ENCODE measurements at places on chromosomes 5 and 9. TPM values are rescaled to one million over a fixed set of nuclear protein-coding genes. Genes with fewer than 3 reads are reported as not detected.

DNA sequence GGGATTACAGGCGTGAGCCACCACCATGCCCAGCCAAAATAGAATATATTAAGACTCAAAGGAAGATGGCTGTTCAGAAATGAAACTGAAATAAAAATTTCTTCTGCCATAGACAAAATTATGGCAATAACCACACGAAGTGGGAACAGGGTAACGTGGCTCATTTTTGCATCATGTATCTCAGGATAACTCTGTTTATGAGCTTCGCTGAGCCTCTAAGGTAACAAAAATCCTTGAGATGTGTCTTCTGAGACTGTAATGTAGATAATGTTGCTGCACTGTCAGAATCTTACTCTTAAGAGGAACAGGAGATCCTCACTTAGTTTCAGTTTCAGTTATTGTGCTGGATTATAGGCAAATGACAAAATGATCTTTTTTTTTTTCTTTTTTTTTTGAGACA is 153.8 kb downstream of the GOLPH3 start:
- DNase-seq: no peak

ACTL7B gene
- not detected for polyA plus RNA-seq

GRCh38 chr5:179607160-179607931 is 16.1 kb downstream of the HNRNPH1 start:
- DNase-seq: no peak

ANKRD18B gene
- polyA plus RNA-seq: 0.53 TPM

GRCh38 chr5:131769961-131770360 is 26.9 kb downstream of the FNIP1 start:
- no peak for DNase-seq

GRCh38 chr9:82961504-82962125 is 101.3 kb downstream of the RASEF start:
- peak; percentile 82 for DNase-seq

DNA sequence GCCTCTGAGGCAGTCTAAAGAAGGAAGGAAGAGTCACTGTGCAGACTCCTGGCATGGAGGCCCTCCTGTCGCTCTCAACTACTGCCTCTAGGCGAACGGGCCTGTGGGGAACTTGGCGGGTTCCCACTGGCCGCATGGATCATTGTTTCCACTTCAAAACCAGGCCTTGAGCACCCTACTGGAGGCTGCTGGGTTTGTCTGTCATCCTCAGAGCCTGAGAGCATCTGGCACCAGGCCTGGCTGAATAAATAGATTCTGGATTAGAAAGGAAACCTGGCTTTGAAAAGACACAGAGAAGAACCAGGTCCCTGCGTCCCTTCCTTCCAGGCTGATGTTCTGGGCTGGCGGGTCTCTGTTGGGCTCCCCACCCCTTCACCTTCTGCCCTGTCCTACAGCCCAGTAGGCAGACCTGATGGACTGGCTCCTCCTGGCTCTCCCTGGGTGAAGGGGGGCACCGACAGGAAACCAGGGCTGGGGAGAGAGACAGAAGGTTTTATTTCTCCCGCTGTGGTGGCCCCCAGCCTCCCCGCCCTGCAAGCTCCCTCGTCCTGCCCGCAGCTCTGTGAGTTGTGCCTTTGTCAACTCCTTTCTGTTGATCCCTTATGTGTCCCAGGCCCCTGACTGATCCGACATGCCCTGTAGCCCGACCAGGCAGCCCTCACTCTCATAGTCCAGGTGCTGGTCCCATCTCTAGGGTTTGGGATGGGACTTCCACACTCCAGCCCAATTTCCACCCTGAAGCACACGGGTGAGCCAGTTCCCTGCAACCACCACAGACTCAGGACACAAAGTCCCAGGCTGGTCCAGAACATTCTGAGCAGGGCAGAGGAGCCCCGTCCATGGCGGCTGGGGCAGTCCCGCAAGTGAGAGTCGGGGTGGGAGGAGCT is 50.1 kb downstream of the ADAMTS2 start:
- no peak for DNase-seq

- DNase-seq: no peak
Measured at GRCh38 chr5:103111468-103111867, 8.5 kb downstream of the GIN1 start.

DNA sequence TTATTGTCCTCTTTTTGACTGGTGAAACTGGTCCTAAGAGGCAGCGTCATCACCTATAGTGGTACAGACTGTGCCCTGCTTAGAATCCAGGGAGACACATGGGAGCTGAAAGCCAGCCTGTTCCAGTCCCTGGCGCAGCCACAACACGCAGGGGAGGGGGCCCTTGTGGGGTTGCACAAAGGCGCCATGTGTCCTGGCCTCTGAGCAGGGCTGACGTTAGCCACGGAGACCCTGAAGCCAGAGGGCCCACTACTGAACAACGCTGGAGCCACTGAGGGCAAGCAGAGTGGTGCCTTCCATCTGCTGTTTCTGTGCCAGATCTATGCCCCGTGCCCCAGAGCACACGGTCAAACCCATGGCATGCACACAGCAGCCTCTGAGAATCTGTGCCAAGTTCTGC is 147.3 kb downstream of the ACTL7B start:
- DNase-seq: no peak

TSSK1B gene
- polyA plus RNA-seq: not detected

DNA sequence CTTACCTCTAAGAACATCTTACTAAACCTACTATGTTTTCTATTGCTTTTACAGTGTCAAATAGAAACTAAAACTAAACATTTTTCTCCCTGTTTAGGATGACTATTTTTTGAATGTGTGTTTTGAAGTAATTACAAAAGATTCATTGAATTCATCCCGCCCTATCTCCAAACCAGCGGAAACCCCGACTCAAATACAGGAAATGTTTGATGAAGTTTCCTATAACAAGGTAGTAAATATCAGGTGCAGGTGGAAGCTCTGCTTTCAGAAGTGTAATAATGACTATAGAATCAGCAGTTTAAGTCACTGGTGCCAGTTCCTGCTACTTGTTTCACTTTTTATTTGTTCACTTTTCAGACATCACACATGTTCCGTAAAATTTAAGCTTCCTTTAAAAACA is 20.0 kb downstream of the ERAP2 start:
- no peak for DNase-seq

PAEP gene
- not detected for polyA plus RNA-seq

FREM1 gene
- 187 TPM for polyA plus RNA-seq

- no peak for DNase-seq
Measured at GRCh38 chr5:92401-93220, 643 bp downstream of the PLEKHG4B start.

AIF1L gene
- polyA plus RNA-seq: 322 TPM

- no peak for DNase-seq
Measured at GRCh38 chr5:91591076-91591475, 208.0 kb upstream of the ARRDC3 start.

GRCh38 chr5:65137631-65138030 is 344.1 kb downstream of the ADAMTS6 start:
- DNase-seq: no peak

PHYHD1 gene
- 62.8 TPM for polyA plus RNA-seq

DNA sequence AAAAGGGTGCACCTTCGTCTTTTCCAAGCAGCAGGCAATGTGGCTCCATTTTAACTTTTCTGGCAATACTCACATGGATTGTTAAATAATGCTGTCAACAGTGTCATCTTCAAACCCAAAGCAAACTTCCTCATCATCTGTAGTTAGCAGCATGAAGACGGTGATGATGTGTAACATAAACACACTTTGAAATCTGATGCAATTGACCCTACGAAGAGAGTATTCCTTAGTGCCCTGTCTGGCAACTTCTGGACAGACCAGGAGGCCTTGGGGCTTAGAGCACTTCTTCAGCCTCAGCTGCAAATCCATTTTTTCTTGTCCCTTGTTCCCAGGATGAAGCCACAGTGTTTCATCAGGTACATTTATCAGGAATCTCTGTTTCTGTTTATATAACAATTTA is 149.1 kb downstream of the GHR start:
- no peak for DNase-seq

LHX6 gene
- 4.5 TPM for polyA plus RNA-seq

DNA sequence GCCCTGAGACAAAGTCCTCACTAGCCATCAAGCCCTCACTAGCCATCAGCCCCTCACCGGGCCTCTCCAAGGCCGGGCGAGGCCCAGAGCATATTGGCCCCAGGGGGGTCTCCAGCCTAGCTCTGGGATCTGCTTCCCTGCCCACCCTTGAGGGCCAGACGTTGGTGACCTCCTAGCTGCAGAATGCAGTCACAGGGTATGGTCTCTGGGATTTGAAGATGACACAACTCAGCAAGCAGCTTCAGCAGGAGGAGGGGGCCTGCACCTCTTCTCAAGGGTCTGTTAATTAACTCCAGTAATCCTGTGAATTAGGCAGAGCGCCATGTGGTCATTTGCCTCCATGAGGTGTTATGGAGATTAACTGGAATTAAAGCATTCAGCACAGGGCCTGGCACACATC is 116.9 kb upstream of the SPOCK1 start:
- DNase-seq: no peak

DNA sequence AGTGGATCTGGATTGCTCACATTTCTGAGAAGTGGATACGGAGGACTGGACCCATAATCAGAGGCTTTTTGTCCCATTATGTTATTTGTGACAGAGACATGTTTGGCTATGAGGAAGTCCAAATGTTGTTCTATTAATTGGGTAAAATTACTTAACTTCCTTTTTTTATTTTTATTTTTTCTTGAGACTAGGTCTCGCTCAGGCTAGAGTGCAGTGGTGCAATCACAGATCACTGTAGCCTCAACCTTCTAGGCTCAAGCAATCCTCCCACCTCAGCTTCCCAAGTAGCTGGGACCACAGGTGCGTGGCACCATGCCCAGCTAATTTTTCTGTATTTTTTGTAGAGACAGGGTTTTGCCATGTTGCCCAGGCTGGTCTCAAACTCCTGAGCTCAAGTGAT is 11.9 kb upstream of the PGGT1B start:
- no peak for DNase-seq

BTNL3 gene
- polyA plus RNA-seq: 0.07 TPM

DNA sequence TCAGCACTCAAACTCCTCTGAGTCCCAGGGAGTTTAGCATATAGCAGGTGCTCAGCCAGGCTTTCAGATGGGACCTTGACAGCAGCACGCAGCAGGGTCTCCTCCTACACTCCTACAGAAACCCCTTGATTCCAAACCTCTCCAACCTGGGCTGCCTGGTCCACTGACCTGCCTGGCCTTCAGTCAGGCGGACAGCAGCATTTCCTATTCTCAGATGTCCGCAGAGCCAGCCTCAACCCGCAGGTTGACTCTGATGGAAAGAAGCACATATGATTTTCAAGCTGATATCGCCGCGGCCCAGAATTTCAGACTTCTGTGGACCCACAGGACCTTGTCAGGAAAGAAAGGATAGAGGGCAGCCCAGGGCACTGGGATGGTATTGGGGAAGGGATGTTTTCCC is 5.3 kb upstream of the SLC25A48 start:
- no peak for DNase-seq

GRCh38 chr9:99663297-99663696 is 158.4 kb upstream of the NR4A3 start:
- DNase-seq: no peak

C9 gene
- 0.27 TPM for polyA plus RNA-seq

DNA sequence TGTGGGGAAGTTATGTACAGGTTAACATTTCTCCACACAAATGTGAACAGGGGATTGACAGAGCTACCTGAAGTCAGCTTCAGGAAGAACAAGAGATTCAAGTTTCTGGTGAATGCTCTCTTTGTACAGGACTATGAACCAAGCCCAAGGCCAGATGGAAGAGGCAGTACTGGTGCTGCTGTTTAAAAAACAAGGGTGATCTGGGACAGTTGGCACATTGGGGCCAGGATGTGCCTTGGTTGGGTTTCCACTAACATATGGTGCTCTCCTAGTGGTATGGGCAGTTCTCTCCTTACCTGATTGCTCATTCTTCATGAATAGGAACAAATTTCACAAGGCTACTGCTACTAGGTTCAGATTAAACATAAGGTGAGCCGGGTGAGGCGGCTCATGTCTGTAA is 40.0 kb downstream of the MTMR12 start:
- no peak for DNase-seq

DNA sequence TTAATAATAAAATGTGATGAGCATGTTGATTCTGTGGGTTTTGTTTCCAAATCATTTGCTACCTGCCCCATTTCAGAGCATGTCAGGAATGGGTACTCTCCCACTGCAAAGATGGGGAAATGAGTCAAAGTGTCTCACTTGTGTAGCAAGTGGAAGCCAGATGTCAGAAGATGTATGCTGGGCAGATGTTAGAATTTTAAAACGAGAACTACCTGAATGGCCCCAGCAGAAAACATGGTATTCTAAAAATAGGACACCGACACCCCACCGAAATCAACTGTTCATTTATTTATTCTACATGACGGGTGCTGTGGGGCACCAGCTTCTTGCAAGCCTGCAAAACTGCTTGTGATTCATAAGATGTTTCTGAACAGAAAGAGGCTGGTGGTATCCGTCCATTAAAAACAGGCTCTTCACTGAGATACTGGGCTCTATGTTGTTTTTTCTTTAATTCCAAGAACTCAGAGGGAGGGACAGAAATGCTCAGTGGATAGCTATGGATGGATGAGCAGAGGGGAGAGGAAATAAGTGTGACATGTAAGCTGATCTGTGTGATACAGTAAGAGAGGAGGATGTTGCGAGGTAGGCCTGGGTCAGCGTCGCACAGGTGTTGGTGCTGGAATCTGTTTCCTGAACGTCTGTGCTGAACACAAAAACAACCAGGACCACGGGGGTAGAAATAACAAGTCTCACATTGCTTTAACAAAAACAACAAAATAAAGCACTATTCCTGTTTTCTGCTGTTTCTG is 157.2 kb downstream of the EFNA5 start:
- no peak for DNase-seq

PCDHAC2 gene
- 0.65 TPM for polyA plus RNA-seq

GRCh38 chr5:34957857-34958690 is 28.7 kb downstream of the DNAJC21 start:
- DNase-seq: peak; percentile 24

DNA sequence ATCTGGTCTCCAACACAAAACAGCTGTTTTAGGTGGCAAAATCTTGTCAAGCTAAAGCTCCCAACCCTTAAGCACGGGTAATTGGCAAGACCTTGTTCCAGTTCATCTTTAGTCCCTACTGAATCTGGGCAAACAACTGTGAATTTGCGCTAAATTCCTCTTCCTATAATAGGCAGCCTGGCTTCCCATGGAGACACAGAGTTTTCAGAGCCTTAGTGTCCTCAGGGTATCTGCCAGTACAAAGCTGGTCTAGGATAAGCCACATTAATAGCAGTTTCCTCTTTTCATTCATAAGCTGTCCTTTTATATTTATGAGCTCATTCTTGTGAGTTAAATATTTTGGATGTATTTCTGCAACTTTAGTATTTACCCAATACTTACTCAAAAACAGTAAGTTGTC is 59.5 kb downstream of the FGF10 start:
- no peak for DNase-seq

GRCh38 chr9:32672469-32672868 is 37.0 kb upstream of the TAF1L start:
- no peak for DNase-seq

DNA sequence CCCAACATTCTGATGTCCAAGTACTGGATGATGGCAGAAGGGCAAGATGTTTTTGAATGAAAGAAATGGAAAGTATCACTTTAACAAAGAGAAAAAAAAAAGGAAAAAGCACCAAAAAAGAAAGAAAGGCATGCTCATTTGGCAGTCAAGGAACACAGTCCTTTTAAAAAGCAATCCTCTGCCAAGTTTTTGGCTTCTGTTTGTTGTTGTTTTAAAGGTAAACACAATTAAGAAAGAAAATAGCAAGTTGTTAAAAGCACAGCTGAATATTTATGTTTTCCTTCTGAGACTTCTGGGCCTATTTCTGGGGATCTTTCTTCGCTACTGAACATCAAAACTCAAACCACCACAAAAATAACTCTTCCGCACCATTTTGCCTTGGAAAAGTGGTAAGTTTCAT is 162.1 kb downstream of the TRPM3 start:
- no peak for DNase-seq

Data from renal cortex interstitium (tissue), 15 donors.